Purkinje cell (primary cell): ENCODE measurements at places on chromosomes 4 and X. TPM values are rescaled to one million over a fixed set of nuclear protein-coding genes. Genes with fewer than 3 reads are reported as not detected.

ERVMER34-1 gene
- 3.5 and 3.8 TPM in 2 replicates for polyA plus RNA-seq

NPY2R gene
- polyA plus RNA-seq, result 0.63 TPM in 1 of 2 replicates, not detected in the other

POF1B gene
- polyA plus RNA-seq, result not detected in 2 replicates

GPRASP3 gene
- 15.6 and 17.8 TPM in 2 replicates for polyA plus RNA-seq

TRIM75 gene
- not detected in 2 replicates for polyA plus RNA-seq

MAP9 gene
- polyA plus RNA-seq, result 235 and 241 TPM in 2 replicates

CD38 gene
- not detected in 2 replicates for polyA plus RNA-seq

CT55 gene
- polyA plus RNA-seq, result 0.22 TPM in 1 of 2 replicates, not detected in the other

NDST3 gene
- polyA plus RNA-seq, result 0.38 and 0.59 TPM in 2 replicates

ASB9 gene
- not detected in 2 replicates for polyA plus RNA-seq

CDS1 gene
- polyA plus RNA-seq, result 222 and 257 TPM in 2 replicates
